ENCODE measurements at places on chromosomes 7 and 10.

GRCh38 chr7:43944286-43944685 is 18.1 kb downstream of the UBE2D4 start:
- no peak for DNase-seq

DNA sequence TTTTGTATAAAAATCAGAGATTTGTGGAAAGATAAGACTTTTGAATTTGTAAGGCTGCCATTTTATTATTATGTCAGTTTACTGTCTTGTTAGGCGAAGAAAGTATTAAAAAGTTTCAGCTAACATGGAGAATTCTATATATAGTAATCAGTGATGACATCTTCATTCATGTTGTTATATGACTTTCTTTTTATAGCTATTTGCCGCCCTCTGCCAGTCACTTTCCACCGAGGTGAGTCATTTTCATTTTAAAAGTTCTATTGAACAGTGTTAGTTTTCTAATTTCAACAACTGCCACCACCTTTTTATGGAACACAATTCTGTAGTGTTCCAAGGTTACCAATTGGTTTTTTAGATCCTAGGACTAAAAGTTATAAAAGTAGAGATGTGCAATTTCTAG is 11.8 kb downstream of the CUTC start:
- no peak for DNase-seq

GRCh38 chr10:99785646-99786045 is 3.2 kb downstream of the ABCC2 start:
- DNase-seq = no peak

GRCh38 chr7:130667593-130668257 is 823 bp downstream of the COPG2 start:
- DNase-seq = no peak

DNA sequence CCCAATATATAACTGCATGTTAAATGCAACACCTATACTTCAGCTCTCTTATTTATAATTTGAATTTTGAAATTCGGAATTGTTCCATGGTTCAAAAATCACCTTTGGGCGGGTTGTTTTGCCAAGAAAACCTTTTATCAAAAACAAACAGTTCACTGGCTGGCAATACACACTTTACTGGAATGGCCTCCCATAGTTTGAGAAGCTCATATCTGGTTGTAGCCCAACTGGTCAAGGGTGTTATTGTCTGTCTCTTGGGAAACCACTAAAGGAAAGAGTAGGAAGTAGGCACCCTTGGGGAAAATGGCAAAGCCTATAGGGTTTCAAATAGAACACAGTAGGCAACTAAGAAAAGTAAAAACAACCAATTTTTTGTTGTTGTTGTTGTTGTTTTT is 117.9 kb downstream of the HIPK2 start:
- DNase-seq = no peak

- DNase-seq = no peak
These were observed 47.7 kb downstream of the SHOC2 start for GRCh38 chr10:110967009-110967630.

DNA sequence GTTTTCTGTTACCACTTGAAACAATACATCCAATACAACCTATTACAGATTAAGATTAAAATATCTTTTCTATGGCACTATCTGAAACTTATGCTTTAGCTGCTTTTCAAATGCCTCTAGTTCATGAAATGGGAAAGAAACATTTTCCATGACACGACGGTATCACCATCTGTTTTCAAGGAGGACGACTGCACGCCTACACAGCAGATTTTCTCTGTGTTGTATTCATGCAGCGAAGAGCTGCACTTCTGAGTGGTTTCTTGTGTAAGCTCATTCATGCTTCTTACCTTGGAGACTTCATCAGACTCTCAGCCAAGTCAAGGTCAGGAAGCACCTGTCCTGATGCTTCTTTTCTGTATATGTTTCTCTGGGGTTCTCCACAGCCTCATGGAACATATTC is 179.2 kb downstream of the DYNC1I1 start:
- DNase-seq = no peak

GRCh38 chr7:13992596-13992964 is 3.1 kb upstream of the ETV1 start:
- DNase-seq = no peak

DNA sequence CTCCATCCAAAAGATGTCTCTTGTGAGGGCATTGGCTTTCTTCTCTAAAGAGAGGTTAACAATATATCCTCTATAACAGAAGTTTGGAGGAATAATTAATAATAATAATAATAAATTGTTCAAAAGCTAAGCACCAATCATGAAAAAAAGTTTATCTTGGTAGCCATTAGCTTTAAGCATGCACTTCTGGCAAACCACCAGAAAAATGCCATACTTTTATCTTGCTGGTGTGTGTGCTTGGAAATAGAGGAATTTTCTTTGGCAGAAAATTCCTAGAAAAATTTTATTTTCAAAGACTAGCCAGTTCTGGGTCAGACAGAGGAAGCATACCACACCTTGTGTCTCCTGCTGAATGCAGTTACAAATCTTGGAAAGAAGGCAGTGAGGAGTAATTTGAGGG is 52.5 kb upstream of the NPY start:
- DNase-seq = no peak

GRCh38 chr7:31095286-31096197 is 43.4 kb downstream of the ADCYAP1R1 start:
- no peak for DNase-seq

GRCh38 chr10:44468965-44469364 is 84.1 kb upstream of the CXCL12 start:
- no peak for DNase-seq

GRCh38 chr7:44735403-44736165 is 13.1 kb upstream of the ZMIZ2 start:
- peak; percentile 62 for DNase-seq

DNA sequence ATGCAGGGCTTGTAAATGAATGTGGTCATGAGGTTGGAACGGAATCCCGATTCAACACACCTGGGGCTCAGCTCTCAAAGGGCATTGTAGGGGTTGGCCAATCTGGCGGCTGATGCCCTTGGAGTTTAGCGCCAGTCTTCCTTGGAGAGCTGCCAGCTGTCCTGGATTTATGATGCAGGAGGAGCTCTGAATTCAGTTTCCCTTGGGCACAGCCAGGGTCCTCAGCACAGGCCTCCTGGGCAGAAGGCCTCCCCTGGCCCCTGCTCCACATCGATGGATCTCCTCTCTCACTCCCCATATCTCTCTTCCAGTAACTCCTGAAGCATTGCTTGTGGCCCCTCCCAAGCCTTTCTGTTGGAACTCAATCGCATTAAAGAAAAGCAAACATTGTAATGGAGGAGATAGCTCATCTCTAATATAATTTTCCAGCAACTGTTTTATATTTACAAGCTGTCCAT is 985 bp upstream of the CYTH3 start:
- no peak for DNase-seq

DNA sequence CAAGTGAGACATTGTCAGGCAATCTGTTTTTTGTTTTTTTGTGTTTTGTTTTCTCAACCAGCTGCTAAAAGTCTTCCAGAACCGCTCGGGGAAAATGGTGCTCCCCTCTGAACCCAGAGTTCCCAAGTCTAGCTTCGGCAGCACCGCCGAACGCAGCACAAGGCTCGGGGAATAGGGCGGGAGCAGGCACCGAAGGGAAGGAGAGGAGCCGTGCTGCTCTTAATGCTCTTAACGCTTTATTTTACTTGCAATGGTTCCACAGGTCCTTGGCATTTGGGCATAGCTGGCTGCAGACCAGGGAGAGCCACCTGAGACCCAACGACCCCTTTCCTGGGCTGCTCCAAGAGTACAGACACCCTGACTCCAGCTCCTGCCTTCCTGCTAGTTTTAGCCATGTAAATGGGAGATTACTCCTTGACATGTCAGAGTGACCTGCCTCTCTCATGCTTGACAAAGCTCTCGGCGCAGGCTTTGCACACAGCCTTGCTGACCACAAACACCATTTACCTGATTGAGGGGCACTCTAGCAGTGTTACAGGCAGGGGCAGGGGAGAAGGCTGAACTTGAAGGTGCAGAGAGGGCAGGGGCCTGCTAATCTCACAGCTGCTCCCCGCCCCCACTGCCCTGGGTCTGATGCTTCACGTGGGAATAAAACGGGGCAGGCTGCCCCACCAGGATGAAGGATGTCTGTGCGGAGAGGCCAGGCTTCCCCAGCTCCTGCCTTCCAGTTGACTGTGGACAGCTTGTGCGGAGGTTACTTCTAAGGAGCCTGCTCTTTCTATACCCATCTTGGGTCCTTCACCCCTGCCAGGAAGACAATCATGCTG is 58.6 kb upstream of the EFCAB10 start:
- no peak for DNase-seq

GRCh38 chr7:150977382-150978125 is 567 bp downstream of the KCNH2 start:
- no peak for DNase-seq

DNA sequence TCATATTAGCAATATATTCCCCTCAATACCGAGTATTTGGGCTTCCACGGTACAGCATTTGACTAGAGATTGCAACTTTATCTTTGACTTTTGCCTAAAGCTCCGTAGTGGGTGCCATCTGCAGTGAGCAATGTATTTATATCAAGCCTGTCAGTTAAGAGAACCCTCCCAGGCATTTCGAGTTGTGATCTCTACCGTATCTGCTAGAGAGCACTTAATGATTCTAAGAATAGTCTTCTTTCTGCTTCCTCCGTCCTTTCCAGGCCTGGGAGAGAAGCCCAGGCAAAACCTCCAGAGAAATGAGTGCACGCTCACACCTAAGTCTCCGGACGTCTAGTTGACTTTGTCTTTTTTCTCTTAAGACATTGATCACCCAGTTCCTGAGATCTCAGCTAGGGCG is 210.6 kb downstream of the KLF6 start:
- no peak for DNase-seq

GRCh38 chr7:155693826-155694225 is 49.4 kb downstream of the RBM33 start:
- no peak for DNase-seq

GRCh38 chr10:79029478-79030390 is 39.0 kb upstream of the ZMIZ1 start:
- DNase-seq = no peak

- no peak for DNase-seq
These were observed 17.1 kb upstream of the TMEM120A start for GRCh38 chr7:76011442-76011861.

GRCh38 chr7:130270947-130271800 is 4.5 kb downstream of the CPA2 start:
- DNase-seq = no peak

DNA sequence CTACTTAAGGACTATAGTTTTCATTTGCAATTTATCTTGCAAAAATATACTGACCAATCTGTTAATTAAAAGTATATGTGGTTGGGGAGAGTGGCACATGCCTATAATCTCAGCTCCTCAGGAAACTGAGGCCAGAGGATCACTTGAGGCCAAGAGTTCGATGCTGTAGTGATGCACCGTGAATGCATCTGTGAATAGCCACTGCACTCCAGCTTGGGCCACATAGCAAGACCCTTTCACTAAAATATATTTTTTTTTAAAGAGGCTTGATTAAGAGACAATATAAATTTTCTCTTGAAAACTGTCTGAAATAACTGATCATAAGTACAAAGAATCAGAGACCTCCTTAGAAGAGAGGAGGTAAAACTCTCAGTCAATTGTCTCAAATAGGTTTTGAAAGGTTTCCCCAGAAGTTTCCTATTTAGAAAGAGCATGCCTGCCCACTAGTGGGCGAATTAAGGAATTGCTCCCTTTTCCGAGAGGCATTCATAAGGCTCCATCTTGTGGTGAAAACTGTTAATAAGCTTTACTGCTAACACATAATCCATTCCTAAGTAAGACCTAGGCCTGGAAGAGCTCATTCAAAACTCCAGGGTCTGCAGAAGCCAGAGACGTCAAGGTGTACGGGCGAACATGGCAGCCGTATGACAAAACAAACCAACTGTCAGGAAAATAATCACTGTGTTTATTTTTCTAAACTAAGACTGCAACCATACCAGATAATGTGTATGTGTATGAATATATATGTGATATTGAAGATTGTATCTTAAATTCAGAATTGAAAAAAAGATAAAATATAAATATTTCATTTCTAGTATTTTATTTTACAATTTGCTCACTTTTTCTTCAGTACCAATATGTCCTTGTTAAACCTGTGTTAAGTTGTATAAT is 6.8 kb upstream of the TAS2R40 start:
- DNase-seq = peak; percentile 68

DNA sequence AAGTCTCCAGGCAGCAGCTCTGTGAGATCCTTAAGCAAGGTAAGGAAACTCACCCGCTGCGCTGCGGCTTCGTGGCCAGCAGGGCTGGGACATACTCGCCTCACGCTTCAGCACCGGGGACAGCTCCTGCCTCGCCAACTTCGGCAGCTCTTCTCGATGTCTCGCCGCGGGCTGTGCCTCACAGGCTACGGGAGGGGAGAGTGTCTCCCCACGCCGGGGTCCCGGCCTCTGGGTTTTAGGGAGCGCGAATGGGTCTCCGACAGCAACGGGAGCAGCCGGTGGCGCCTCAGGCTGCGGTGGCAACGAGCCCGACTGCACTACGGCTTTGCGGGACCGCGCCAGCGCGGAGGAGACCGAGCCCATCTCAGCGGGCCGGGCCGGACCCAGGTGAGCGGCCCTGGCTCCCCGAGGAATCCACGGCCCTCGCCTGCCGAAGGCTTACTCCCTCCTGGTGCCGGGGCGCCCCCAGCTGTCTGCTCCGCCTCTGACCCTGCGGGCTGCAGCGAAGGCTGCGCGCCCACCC is 62.4 kb downstream of the LSM5 start:
- DNase-seq = peak; percentile 72

GRCh38 chr10:98368644-98369043 is 46.3 kb downstream of the PYROXD2 start:
- no peak for DNase-seq

DNA sequence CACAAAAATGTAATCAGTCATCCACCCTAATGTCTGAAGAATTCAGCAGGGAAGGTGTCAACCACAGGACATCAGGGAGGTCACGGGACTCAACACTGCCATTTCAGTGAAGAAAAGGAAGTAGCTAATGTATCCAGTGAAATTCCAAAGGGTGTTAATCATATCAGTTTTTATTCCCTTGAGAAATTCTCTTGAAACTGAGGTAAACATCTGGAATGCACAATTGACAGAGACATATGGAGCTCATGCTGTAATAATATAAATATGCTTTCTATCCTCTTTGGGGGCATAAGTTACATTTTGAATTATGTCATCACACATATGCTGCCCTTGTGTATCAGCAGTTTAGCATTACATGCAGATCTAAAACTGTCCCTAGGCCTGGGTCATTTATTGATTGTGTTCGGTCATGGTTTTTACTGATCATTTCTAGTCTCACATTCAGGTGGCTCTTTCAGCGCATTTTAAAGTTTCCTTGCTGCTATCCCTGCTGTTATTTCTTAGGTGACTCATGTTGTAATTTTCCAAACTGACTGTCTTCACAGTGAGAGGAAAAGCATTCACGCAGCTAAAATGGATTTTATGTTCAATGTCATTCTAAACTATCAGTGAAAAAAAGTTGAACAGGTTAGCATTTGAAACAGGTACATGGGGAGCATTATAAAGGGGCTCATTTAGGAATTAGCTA is 273.9 kb downstream of the TSPAN12 start:
- no peak for DNase-seq

GRCh38 chr7:4715410-4715776 is 33.3 kb downstream of the FOXK1 start:
- no peak for DNase-seq

- DNase-seq = no peak
These were observed 146.6 kb downstream of the SH2D4B start for GRCh38 chr10:80684259-80684658.

- DNase-seq = no peak
These were observed 161.0 kb upstream of the FAM171A1 start for GRCh38 chr10:15531927-15532722.

GRCh38 chr7:33753881-33754525 is 151.3 kb upstream of the BMPER start:
- no peak for DNase-seq
